ENCODE measurements at places on chromosomes 1 and 21.

DNA sequence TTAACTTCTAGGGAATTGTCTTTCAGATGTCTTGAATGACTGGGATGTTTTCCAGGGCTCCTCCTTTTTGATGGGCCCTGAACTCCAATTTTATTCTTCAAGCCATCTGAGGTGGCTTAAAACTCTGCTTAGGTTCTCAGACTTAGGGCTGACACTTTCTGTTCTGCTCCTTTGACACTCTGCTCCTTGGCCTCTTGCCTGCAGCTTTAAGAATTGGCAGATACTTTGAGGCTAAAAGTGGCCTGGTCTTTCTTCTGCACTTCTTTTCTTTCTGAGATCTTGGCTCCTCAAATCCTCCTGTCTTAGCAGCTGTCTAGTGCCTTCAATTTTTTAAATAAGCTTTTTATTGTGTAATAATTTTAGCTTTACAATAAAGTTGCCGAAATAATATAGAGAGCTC, 294.6 kb downstream of the RPS6KC1 start:
- DNase-seq: no peak

DNA sequence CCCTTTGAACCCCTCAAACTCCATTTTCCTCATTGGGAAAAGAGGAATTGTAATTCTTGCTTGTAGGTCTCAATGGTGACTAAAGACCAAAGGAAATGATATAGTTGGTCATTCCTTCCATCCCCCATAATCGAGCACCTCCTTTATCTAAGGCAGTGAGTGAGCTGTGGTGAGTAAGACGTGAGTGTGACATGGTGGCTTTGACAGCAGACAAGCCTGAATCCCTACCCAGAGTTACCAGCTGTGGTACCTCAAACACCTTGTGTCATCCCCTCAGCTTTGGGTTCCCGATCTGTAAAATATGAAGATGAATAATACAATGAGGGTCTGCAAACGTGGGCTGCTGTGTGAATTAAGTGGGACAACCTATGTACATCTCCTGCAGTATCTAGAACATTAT, 8.4 kb downstream of the TRAF5 start:
- no peak for DNase-seq

GRCh38 chr1:234770924-234771540, 161.1 kb upstream of the IRF2BP2 start:
- DNase-seq: no peak

DNA sequence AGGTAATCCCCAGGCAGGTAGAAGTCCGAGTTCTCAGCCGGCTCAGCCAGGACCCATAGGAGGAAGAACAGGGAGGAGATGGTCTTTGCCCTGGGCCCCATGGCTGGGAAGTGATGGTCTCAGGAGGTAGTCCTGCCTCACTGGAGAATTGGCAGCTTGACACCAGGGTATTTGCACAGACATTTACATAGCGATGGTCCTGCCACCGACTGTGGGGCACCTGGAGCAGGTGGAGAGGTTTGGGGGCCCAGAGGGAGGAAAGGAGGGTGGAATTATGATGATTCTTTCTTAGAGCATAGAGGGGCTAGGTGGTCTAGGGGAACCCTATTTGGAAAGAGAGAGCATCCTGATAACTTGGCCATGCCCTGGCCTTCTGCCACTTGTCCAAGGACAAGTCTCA, at the start of gene TAS1R2:
Gene TAS1R2, minus strand, starts transcription at position 101 of the 400 bp plus-strand sequence. Its CDS starts 0 bp downstream, at position 101.
- no peak for DNase-seq

- DNase-seq: no peak
These were observed 104.4 kb downstream of the LEPR start for GRCh38 chr1:65524931-65525265.

- DNase-seq: no peak
These were observed 207.3 kb downstream of the SDCCAG8 start for GRCh38 chr1:243462929-243463697.

DNA sequence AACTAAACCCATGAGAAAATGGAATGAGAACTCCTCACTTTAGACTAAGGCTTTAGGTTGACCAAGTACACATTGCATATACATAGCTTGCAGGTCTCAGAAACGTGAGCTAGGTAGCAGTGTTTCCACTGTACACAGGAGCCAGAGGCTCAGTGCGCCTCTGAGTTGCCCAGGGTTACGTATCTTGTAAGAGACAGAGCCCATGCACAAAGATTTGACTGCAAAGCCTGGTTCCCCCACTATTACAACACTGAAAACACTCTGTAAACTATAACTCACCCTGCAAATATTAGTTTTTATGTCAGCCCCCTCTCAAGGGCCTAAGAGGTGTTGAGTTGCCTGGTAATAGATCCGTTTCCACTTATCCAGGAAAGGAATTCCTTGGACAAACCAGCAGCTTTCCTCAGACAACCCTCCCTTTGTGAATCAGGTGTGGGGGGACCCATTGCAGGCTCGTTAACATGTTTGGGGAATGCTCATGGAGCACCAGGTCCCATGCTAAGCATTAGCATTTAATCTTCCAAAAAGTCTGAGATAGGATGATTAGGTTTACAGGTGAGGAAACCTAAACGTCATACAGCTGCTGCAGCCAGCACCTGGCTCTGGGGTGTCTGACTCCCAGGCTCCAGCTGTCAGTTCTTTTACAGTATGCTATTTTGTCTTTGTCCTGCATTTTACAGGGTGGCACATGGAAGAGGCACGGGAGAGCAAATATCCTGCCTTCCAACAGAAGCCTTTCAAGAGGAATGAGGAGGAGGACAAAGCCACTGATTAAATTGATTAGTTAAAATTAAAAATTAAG, 25.7 kb downstream of the TENT5C start:
- no peak for DNase-seq

GRCh38 chr1:187390215-187390818, 561.6 kb downstream of the PLA2G4A start:
- no peak for DNase-seq

DNA sequence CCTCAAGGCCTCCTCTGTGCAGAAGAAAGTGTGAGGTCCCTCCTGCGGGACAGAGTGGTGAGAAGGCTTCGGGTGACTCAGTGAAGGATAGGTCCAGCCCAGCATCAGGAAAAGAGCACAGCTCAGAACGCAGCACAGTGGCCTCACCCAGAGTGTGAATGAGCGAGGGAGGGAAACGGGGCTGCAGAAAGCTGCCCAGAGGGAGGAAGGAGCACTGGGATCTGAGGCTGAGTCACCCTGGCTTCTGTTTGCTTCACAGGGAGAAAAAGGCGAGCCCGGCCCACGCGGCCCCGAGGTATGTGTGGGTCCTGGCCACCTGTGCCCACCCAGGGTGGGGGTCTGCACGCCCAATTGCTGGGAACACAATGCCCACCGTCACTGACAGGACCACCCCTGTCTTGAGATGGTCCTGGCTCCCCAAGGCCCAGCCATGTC, 24.3 kb downstream of the COL6A2 start:
- DNase-seq: no peak

- DNase-seq: no peak
These were observed 412.4 kb downstream of the DISC1 start for GRCh38 chr1:232038706-232039677.

GRCh38 chr1:24914226-24915069, 15.6 kb downstream of the RUNX3 start:
- no peak for DNase-seq

- no peak for DNase-seq
These were observed 449.1 kb upstream of the KAZN start for GRCh38 chr1:14149431-14149830.

DNA sequence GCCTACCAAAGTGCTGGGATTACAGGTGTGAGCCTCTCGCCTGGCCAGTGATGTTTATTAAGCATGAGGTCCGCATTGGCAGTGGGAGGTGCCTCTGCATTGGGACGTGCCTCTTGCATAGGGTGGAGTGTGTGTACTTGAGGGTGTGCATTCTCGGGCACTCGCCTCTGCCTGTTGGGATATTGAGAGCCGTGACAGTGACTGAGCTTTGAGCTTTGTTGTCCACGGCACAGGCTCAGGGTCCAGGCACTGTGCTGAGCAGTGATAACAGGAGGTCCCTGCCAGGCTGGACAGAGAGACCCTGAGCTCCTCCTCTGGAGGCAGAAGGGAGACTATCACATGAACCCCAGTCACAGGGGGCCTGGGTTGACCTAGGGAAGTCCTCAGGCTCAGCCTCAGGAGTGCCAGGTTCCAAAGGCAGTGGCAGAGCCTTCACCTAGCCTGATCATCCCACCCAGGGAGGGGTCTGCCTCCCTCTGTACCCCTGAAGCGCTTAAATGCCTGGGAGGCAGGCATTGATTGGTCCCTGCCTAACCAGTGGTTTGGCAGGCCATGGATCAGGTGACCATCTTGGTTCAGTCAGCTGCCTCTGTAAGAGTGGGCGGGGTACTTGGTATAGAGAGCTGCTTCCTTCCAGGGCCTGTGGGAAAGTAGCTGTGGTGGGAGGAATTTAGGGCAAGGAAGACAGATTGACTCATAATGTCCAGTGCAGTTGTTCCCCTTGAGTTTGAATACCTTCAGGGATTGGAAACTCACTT, 213.8 kb upstream of the TMEM51 start:
- DNase-seq: no peak
